ENCODE measurements at places on chromosomes 11 and 22.
A peak's percentile ranks its signal among the peaks of the same experiment; 100 is the strongest.

DNA sequence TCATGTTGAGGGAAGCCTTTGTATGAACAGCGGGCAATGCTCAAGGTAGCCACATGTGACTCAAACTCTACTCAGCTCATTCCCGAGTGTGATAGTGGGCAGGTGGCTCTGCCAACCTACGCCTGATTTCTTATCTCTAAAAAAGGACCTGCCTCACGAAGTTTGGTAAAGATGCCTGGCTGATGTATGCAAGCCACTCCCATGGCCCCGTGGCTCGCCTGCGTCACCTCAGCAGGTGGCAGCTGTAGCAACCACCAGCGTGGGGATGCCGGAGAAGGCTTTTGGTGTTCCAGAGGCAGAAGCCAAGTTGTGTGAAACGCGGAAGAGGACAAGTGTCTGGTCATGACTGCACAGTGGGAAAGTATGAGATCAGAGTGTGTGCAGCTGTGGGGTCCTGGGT is 5.4 kb downstream of the FADS2 start:
- DNase-seq: no peak

DNA sequence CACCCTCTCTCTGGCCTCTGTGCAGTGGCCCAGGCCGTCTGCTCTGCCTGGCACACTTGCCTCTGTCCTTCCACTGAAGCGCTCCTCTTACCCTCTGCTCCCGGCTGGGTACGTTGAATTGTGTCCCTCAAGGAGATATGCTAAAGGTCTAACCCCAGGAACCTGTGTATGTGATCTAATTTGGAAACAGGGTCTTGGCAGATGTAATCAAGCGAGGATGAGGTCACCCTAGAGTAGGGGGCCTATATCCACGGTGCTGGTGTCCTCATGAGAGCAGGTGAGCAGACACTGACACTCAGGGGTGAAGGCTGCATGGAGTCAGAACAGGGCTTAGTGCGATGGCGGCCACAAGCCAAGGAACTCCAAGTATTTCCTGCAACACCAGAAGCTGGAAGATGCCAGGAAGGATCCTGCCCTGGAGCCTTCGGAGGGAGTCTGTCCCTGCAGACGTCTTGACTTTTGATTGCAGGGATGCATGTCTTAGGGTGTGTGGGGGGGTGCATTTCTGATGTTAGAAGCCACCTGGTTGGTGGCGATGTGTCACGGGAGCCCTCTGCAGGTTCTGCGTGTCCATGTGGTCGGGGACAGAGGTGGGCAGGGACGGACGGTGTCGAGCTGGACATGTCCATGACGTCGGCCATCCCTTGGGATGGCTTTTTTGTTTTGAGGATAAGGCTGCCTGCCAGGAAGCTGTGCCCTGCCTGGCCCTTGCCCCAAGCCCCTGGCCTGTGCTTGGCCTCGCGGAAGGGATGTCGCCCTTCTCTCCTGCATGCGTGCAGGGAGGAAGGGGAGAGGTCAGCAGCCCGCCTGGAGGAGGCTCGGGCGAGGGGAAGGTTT is 68.6 kb downstream of the LRP5 start:
- peak; percentile 46 for DNase-seq

- DNase-seq: no peak
These were observed 106.2 kb downstream of the SHANK2 start for GRCh38 chr11:71145988-71146824.

GRCh38 chr11:123357990-123358827 is 71.9 kb upstream of the GRAMD1B start:
- peak; percentile 42 for DNase-seq

- DNase-seq: no peak
These were observed 21.8 kb upstream of the TP53AIP1 start for GRCh38 chr11:128964463-128964930.

GRCh38 chr11:19430754-19431398 is 190.1 kb upstream of the E2F8 start:
- peak; percentile 46 for DNase-seq

DNA sequence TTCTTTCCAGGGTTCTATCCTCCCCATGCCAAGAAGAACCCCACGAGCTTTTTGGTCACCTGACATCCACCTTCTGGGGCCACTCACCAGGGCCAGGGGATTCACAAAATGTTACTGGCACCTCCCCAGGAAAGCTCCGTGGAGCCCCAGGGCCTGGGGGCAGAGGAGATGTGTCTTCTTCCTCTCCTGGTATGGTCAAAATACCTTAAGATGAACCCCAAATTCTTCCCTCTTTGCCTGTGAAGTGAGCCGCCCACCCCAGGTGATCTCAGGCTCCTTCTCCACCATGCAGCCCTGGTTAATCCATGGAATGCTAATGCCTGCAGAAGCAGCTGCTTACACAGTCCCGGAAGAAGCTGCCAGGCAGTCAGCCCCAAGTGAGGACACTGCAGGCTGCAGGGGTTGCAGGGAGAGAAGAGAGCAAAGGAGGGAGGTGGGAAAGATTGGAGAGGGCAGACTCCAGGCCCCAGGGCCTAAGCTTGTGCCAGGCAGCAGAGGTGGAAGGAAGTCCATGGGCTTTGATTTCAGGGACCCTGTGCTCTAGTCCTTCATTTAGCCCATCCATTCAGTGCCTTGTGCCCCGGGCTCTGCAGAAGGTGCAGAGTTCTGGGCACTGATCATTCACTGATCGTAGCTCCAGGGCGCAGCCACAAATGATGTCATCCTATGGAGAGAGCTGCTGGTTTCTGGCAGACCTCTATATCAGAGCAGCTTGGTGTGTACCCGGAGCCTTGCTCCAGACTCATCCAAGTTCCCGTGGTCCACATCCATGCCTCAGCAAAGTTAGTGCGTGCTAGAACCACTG is 127.9 kb upstream of the NECTIN1 start:
- no peak for DNase-seq

DNA sequence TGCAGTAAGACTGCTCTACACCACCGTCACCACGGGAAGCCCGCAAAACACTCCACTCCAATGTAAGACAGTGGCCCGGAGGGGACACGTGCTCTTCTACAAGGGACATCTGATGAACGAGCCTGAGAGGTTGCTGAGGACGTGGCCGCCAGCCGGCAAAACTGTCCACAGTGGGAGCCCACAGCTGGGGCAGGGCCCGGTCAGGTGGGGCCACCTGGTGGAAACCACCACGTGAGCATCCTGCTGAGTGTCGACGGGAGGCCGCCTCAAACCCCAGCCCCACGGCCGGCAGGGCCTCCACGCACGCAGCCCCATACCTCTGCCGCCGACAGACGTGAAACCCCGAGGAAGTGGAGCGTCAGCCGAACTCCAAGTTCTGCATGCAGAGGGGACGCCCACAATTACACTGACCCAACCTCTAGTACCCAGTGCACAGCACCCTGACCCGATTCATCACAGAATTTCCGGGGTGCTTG is 42.6 kb downstream of the BRD1 start:
- no peak for DNase-seq

DNA sequence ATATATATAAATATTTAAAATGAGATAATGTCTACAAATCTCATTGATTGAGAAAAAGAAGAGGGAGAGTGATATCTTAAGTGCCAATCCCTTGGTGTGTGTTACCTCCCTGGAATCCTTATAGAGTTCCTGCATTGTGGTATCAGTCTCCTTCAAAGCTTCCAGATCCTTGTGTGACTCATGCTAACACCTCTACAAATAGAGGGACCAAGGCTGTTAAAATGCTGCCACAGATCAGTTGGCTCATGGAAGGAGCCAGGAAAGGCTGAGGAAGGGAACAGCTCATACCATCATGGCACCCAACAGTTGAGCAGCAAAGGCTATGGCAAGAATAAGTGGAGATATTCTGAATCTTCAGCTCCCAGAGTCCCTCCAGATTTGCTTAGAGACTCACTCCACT is 163.6 kb upstream of the ISX start:
- no peak for DNase-seq

DNA sequence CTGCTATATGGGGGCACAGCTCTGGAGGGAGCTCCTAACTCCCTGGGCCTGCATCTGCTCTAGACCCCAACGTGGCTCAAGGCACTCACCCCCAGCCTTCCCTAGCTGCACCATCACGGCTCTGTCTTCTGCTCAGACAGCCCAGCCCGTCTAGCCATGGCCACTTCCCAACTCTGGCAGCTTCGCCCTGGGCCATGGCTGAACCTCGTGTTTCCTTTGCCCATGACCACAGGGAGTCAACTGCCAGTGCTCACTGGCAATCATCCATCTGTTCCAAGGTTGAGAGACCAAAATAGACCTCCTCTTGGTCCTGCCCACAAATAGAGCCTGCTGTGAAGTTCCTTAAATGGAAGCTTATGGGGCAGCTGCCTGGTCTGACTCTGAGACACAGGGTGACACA is 5.4 kb downstream of the LMO1 start:
- DNase-seq: peak; percentile 40

DNA sequence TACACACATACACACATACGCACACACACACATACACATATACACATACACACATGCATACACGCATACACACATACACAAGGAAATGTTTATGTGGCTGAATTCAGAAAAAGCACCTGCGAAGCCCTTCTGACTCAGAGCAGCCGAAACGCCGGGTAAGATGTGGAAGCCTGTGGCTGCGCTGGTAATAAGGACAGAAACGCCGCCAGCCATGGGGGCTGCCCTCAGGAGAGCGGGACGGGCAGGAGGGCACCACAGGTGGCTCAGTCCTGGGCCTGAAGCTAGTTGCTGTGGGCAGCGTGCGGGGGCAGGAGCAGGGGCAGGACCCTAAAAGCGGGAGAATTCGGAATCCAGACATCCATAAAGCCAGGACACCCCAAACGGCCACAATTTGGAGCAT is 378.3 kb downstream of the BRD1 start:
- no peak for DNase-seq

DNA sequence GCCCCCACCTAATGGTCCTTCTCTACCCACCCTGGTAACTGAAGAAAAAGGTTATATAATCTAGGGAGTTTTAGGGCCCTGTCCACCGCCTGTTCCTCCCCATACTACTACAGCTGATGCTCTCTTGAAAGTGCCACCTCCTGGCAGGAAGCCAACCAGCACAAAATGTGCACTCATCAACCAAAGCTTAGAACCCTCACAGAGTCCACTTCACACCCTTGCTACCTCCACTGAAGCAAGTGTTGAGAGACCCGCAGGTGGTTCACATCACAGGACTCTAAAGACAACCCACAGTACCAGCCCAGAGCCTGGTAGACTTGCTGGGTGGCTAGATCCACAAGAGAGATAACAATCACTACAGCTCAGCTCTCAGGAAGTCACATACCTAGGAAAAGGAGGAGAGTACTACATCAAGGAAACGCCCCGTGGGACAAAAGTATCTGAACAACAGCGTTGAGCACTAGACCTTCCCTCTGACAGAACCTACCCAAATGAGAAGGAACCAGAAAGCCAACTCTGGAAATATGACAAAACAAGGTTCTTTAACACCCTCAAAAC is 17.5 kb upstream of the OR10W1 start:
- no peak for DNase-seq

All from astrocyte of the hippocampus (primary cell).